ENCODE measurements at places on chromosomes 2 and 18. TPM values are rescaled to one million over a fixed set of nuclear protein-coding genes. Genes with fewer than 3 reads are reported as not detected.

Gene MOGAT1
- not detected for polyA plus RNA-seq

- no peak for DNase-seq
These were observed 590.9 kb upstream of the ZEB2 start for GRCh38 chr2:145110668-145111356.

DNA sequence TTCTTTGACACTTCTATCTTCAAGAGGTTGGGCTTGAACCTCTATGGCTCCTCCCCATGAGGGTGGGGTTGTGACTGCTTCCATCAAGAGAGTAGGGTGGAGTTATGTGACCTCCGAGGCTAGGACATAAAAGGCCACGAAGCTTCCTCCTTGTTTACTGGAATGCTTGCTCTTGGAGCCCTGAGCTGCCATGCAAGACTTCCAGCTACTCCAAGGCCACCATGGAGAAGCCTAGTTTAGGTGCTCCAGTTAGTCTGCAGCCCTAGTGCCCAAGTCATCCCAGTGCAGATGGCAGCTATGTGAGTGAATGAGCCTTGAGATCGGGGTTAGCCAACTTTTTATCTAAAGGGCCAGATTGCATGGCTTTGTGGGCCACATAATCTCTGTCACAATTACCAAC, 2.4 kb upstream of the MERTK start:
- DNase-seq = no peak

DNA sequence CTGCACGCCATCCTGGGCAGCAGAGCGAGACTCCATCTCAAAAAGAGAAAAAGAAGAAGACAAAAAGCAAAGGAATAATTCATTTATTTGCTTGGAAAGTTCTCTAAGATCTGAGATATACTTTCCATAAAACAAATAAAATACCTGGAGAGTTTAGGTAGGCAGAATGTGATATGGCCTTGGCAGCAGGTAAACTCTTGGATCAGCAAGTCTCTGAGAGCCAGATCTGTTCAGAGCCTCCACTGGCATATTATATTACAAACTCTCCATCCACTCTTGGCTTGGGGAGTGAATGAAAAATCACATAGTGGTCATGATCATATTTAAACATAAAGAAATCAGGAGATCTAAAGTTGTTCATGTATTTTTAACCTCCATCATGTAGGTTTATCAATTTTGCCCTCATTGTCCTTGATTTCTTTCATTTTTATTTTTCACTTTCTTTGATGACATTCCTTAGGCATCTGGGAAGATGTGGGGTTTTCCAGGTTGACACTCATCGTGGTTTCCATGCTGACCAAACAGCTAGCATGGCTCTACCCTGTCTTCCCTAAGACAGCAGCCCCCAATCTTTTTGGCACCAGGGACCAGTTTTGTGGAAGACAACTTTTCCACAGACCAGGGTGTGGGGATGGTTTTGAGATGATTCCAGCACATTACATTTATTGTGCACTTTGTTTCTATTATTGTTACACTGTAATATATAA, 10.2 kb downstream of the LRRFIP1 start:
- no peak for DNase-seq

GRCh38 chr2:152615177-152615576, 102.1 kb downstream of the PRPF40A start:
- no peak for DNase-seq

- DNase-seq = no peak
These were observed 557.7 kb upstream of the CHAC2 start for GRCh38 chr2:53209679-53210458.

GRCh38 chr2:106724301-106724794, 161.6 kb downstream of the ST6GAL2 start:
- no peak for DNase-seq

GRCh38 chr18:79601234-79601633, 78.4 kb upstream of the CTDP1 start:
- DNase-seq = no peak
